ENCODE measurements at places on chromosomes 6 and 20. TPM values are rescaled to one million over a fixed set of nuclear protein-coding genes. Genes with fewer than 3 reads are reported as not detected.

Gene CCN6
- 0.26 TPM for total RNA-seq

Gene KHDC1L
- not detected for total RNA-seq

Gene NTSR1
- total RNA-seq, result not detected

Gene SLC17A9
- 14.0 TPM for total RNA-seq

Gene C4B
- total RNA-seq, result 2.9 TPM

Gene SLC4A11
- total RNA-seq, result 1.9 TPM

Gene OXT
- not detected for total RNA-seq

Gene NFYA
- total RNA-seq, result 31.2 TPM

Gene PRELID3B
- 119 TPM for total RNA-seq

Gene TRIM39
- 13.7 TPM for total RNA-seq

Gene SPATA25
- total RNA-seq, result 1.8 TPM

Gene TBC1D22B
- total RNA-seq, result 17.2 TPM

Gene RAET1E
- total RNA-seq, result not detected

Gene SERINC3
- total RNA-seq, result 49.6 TPM

Gene WFDC2
- total RNA-seq, result not detected

Gene ELOVL2
- not detected for total RNA-seq

Gene SPTLC3
- 0.26 TPM for total RNA-seq

Gene NKAIN2
- total RNA-seq, result not detected

Gene RWDD2A
- total RNA-seq, result 1.4 TPM

Gene HMGN4
- 81.6 TPM for total RNA-seq

Gene PPP2R5D
- total RNA-seq, result 54.2 TPM

Gene SMOC2
- not detected for total RNA-seq

Gene MAS1
- not detected for total RNA-seq

Gene NINL
- total RNA-seq, result 3.5 TPM

Gene CMTR1
- total RNA-seq, result 57.1 TPM

Gene TBXT
- total RNA-seq, result not detected

Gene AGER
- 20.7 TPM for total RNA-seq

Gene GNRH2
- total RNA-seq, result 1.7 TPM

Gene TAAR9
- not detected for total RNA-seq

Gene SLC22A7
- not detected for total RNA-seq

Gene SOX18
- total RNA-seq, result 0.84 TPM

Gene TSBP1
- total RNA-seq, result not detected

Gene RBBP8NL
- not detected for total RNA-seq

Gene KCNK16
- not detected for total RNA-seq

Gene ARMH2
- 0.30 TPM for total RNA-seq

Gene CBFA2T2
- total RNA-seq, result 12.9 TPM

Gene RNASET2
- 108 TPM for total RNA-seq

Gene OR2H1
- total RNA-seq, result not detected

Gene HTR1E
- not detected for total RNA-seq

Gene SAMD3
- total RNA-seq, result 2.5 TPM
